ENCODE measurements at places on chromosomes 11 and 22.

DNA sequence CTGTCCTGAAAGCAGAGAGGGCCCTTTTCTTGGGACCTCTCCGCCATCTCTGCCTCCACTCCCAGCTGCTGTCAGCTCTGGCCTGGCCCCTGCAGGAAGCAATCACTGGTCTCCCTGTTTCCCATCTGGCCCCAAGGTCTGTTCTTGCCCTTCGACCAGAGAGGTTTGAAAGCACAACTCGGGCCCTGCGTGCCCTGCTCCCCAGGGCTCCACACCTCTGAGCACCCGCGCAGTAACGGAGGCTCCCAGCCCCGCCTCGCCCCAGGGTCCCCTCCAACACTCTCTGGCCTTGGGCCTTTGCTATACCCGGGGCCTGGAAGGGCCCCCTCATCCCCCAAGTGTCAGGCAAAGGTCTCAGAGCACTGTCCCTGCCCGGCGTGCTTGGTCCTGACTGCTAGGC lies 7.8 kb upstream of the CD81 start:
- DNase-seq = no peak

DNA sequence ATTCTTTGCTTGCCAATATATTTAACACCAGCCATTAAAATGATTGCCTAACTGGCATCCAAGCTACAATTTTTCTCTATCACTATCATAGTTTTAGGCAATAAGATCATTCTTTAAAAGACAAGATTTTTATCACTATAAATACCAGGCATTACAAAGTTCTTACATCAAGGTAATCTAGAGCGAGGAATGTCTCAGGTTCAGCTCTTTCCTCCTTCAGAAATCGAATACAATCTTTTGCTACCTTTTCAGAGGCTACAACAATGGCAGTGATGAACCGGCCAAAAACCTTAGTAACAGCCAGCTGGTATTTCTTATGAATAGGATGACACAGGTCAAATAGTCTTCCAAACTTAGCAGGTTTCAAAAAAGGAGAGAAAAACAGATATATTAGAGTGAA lies 23.9 kb downstream of the SMC1B start:
- no peak for DNase-seq

GRCh38 chr11:57815476-57815875 lies 53.9 kb downstream of the CTNND1 start:
- no peak for DNase-seq

GRCh38 chr11:100203789-100204188 lies 483.3 kb upstream of the ARHGAP42 start:
- DNase-seq = no peak

- DNase-seq = no peak
Measured at GRCh38 chr11:126421271-126421671, 65.8 kb downstream of the ST3GAL4 start.

- DNase-seq = no peak
Measured at GRCh38 chr11:93054881-93055280, 85.4 kb downstream of the MTNR1B start.

Measured in ascending aorta (tissue), 2 donors.